ENCODE measurements at places on chromosomes 6 and 20.

DNA sequence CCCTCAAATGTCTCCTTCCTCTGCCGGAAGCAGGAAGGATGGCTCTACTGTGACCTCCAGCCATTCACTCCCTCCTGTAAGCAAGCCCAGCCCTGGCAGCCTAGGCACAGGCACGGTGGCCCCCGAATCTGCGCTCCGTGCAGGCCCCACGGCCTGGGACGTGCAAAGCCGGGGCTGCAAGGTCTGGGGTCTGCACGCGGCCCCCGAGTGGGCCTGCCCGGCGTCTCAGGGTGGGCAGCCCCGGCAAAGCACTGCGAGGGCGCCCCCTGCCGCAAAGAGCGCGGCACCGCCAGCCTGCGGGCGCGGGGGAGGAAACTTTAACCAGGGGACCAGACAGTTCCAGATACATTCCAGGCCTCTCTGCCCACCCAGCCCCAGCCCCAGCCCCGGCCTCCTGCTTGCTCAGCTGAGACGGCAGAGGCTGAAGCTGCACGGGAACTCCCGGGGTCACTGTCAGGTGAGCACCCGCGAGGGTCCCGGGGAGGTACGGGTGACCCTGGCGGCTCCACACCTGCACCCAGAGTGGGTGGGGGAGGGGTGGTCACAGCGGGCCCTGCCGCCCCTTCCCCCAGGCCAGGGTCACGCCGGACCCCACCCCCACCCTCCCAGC is 98.8 kb downstream of the ASXL1 start:
- peak; percentile 17 for DNase-seq

GRCh38 chr6:37190159-37190535 is 20.2 kb downstream of the PIM1 start:
- peak; percentile 44 for DNase-seq

GRCh38 chr6:134316733-134317431 is 1.0 kb downstream of the SGK1 start:
- DNase-seq: no peak

- DNase-seq: no peak
These were observed 164.8 kb upstream of the QKI start for GRCh38 chr6:163249651-163250101.

GRCh38 chr6:1604158-1605003 is 5.3 kb upstream of the FOXC1 start:
- peak; percentile 36 for DNase-seq
